ENCODE measurements at places on chromosomes 5 and 9.

GRCh38 chr9:92576175-92576574 lies 40.4 kb upstream of the ECM2 start:
- no peak for DNase-seq

GRCh38 chr5:180563994-180564393 lies 27.3 kb downstream of the SCGB3A1 start:
- DNase-seq = peak; percentile 61

- no peak for DNase-seq
These were observed 62.2 kb upstream of the IL17B start for GRCh38 chr5:149441194-149441753.

DNA sequence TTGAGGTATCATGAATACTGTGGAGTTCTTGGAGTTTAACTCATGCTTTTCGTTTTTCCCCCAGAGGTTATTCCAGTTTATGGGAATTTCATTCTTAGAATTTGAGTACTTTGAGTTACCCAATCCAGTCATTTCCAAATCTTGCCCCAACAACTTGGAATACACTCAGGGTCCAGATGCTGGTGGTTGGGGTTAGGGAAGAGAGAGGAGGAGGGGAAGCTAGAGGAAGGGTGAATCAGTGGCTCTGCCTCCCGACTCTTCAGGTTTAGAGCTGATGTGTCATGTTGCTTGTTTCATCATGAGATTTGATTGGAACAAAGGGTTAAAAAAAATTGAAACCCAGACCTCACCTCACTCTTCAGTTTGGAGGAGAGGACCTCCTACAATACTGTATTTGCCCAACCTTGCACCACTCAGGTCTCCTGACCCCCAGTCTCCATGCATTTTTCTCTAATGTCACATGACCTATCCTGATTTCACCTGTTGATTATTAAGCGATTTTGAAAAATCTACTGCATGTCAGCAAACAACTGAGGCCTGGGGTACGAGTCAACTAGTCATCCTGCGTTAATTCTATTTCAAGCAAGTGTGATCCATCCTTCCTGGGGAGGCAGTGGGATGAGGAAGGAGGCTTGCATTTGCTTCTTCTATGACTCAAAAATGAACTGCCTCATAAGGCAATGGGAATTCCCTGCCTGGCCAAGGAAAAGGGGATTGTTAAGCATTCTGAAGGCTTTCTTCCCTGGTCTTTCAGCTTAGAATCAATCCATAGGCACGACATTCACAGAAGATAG lies 6.2 kb upstream of the SLC1A3 start:
- DNase-seq = no peak

- no peak for DNase-seq
These were observed 23.7 kb upstream of the NPR3 start for GRCh38 chr5:32687499-32687831.

- DNase-seq = no peak
These were observed 175.9 kb upstream of the IZUMO3 start for GRCh38 chr9:24721621-24722020.

- no peak for DNase-seq
These were observed 58.6 kb upstream of the PPARGC1B start for GRCh38 chr5:149671544-149671943.

GRCh38 chr5:161274951-161275350 lies 271.6 kb downstream of the GABRB2 start:
- no peak for DNase-seq

DNA sequence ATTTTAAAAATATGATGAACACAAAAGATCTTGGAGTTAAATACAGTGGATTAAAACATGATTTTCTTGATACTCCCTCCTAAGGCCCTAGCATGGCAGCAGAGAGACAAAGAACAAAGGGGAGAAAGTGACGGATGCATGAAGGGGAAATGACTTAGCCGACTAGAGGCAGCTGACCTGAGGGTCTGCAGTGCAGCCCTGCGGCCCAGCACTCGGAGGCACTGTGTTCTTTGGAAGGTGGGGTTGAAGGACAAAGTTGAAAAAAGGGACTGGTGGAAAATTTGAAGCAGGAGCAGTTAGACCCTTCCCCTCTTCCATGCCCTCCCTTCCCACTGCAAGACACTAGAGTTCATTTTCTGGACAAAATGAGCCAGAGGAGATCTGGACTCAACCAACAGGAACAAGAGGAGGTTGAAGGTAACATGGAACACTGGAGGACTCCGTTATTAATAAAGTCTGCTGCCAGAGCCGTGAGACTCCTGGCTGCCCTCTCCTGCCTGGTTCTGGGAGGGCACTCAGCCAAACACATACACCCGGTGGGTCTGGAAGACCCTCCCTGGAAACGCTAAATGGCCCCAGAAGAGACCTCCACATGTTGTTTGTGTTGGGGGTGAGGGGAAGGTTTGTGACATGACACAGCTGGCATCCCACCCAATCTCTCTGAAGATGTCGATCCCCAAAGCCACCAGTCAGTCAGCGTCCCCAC lies 98.1 kb downstream of the JMY start:
- no peak for DNase-seq

DNA sequence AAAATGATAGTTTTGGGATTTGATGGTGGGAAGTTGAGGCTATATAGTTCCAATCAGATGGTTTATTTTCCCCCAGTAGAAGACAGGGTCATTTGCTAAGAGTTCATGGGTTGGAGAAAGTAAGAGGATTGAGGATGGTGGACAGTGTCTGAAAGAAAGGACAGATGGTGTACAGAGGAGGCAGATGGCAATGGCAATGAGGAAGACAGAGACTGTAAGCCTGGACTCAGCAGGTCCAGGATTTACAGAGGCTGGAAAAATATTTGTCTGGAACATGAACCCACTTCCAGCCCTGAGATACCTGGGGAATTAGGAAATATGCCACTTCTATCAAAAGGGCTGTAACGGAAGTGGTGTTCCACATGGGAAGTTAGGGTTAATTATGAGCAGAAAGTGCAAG lies 84.5 kb downstream of the PCSK1 start:
- DNase-seq = no peak

GRCh38 chr9:74821636-74822035 lies 66.1 kb downstream of the TRPM6 start:
- no peak for DNase-seq

DNA sequence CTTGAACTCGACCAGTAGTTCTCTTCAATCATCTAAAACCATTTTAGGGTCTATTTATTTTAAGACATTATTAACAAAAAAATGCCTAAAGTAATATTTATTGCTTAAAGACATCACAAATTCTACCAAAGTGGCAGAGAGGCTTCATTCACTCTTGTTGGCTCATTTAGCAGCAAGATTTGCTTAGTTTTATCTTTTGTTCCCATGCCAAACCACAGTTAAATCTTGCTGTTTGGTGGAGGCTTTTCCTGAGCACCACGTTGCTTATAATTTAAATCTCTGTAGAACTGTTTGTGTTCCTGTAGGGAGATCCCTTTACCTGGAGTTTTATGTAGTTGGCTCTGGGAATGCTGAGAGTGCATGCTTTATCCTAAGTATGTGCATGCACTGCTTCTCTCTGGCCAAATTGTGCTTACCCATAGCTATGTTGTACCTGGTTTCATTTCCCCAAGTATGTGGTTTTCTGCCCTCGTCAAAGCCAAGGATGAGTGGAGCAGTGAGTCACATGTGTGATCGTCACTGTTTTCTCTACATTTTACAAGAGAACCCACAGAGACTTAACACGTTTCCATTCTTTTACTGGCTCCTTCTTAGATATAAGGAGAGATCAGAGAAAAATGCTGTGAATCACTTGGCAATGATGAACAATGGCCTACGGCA lies 42.1 kb upstream of the MAST4 start:
- peak; percentile 62 for DNase-seq

DNA sequence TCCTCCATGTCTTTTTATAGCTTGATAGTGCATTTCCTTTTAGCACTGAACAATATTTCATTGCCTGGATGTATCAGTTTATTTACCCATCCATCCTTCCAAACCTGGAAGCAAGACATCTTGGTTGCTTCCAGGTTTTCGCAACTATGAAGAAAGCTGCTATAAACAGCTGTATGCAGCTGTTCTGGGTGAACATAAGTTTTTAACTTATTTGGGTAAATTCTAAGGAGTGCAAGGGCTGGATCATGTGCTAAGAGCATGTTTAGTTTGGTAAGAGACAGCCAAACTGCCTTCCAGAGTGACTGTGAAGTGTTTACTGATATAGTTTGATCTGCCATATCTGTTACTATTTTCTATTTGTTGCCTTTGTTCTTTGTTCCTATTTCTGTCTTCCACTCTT lies 58.5 kb downstream of the CSF2 start:
- no peak for DNase-seq

- no peak for DNase-seq
These were observed 339.9 kb downstream of the ADGRV1 start for GRCh38 chr5:90898326-90899013.

DNA sequence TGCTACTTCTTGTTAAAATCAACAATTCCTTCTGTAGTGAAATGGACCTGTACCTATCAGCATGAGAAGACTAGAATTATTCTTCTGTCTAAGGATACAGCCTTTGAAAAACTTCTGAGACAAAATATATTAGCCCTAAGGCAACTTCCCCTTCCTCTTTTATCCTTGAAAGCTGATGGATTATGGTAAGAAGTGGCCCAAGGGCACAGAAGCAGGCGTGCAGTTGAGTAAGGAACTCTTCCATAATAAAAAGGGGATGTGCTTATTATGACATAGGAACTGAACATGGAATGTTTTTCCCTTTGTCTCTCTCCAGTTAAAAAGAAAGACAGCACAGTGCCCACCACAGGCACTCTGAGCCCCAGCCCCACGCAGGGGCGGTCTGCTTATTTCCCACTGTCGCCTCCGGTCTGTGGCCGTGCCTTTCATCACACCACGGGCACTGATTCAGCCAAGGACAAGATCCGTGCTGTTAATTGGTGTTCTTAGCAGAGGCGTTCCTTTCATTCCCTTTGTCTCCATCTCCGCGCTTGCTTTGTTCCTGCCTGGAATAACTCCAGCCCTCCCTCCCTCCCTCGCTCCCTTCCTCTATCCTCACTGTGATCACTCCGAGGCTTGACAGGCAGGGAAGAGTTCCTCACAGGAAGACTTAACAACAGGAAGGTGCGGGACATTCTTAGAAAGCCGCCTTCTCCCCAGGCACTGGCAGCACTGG lies 135.9 kb upstream of the OTULINL start:
- no peak for DNase-seq

DNA sequence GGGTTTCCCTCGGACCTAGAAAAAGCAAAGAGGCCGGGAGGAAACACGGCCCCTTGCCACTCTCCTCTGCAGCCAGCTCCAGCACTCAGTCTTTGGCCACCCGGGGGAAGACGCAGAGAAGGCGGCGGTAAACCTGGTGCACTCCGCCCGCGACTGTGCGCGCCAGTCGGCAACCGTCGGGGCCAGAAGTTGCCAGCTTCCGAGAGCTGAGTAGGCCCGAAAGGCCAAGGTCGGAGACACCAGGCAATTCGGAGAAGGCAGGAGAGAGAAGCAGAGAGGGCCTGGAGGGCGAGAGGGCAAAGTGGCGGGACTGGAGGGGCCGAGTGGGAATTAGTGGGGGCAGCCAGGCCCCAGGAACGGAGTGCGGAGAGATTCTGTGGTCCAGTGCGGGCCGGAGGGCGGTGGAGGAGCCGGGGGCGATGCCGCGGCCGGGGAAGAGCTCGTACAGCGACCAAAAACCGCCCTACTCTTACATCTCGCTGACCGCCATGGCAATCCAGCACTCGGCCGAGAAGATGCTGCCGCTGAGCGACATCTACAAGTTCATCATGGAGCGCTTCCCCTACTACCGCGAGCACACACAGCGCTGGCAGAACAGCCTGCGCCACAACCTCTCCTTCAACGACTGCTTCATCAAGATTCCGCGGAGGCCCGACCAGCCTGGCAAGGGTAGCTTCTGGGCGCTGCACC lies at the start of gene FOXB2:
Gene FOXB2 (plus strand): TSS at position 420 of the 690 bp plus-strand sequence. CDS start 0 bp downstream, at position 420.
- DNase-seq = no peak

GRCh38 chr9:101167490-101168134 lies 139.1 kb downstream of the PLPPR1 start:
- no peak for DNase-seq

DNA sequence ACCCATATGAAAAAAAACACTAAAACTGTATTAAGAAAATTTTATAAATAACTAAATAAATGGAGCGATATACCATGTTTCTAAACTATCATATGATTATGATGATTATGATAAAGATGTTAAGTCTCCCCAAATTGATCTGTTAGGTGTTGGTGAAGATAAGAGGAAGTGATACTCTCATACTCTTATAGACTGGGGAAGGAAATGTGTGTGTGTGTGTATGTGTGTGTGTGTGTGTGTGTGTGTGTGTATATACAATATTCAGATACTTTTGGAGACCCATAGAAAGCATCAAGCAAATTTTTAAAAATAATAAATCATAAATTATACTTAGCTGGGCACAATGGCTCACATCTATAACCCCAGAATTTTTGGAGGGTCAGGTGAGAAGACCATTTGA lies 62.9 kb downstream of the TMEM232 start:
- DNase-seq = no peak

GRCh38 chr5:60230456-60230855 lies 336.9 kb upstream of the PDE4D start:
- DNase-seq = no peak

DNA sequence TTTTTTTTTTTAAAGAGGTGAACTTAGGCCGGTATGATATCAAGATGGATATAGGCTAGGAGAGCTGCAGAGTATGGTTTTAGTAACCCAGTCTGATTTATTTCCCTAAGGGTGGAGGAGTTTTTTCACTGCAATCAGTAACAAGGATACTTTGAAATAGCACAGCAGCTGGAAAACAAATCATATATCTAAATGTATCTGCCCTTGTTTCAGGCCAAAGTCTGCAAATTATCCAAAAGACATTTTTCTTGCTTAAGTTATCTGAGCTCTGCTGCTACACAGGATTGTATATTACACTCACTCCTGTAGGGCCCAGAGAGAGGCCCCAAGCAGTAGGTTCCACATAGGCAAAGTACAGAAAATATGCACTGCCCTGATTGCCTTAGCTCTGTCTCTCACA lies 222.4 kb downstream of the NTRK2 start:
- no peak for DNase-seq

GRCh38 chr9:36049408-36049807 lies 12.7 kb downstream of the RECK start:
- no peak for DNase-seq

GRCh38 chr9:137593176-137593575 lies 2.9 kb upstream of the ZMYND19 start:
- no peak for DNase-seq

DNA sequence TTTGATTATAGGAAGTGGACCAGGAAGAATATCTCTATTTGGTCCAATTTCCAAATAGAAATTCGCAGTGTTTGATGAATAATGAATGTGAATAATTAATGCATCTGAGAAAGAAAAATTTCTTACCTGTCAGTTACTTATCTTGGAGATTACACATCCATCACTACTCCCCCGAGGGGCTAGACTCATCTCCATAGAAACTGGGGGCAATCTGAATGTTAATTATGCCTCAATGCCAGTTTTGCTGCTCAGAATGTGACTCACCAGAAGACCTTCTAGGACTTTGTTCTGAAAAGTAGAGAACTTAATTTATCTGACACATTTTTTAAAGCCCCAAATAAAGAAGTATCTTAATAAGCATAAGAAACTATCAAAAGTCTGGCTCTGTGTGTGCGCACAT lies 233.4 kb upstream of the NR4A3 start:
- no peak for DNase-seq

DNA sequence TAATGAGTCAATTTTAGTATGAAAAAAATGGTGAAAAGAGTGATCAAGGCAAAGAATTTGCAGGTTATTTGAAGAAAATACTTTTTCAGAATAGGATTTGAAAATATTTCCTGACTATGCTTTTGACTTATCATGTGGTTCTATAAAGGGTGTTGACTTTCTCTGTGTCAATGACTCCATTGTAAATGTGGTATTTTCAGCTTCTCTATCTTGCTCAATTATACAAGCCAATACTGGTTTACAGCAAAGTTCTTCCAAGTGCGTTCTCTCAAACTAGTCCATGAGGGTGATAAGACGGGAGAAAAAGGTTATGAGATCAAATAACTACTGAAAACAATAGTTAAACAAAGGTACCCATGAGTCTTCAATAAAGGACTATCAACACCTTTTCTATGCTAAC lies 21.7 kb downstream of the IL33 start:
- no peak for DNase-seq

Data from activated CD4-positive, alpha-beta memory T cell treated with anti-CD3 and anti-CD28 coated beads for 36 hours (primary cell).